ENCODE measurements at places on chromosomes 7 and 10. TPM values are rescaled to one million over a fixed set of nuclear protein-coding genes. Genes with fewer than 3 reads are reported as not detected.

GRM3 gene
- total RNA-seq, result 1.9 TPM

TMEM213 gene
- total RNA-seq, result not detected

INSYN2A gene
- total RNA-seq, result 0.28 TPM

MSMB gene
- not detected for total RNA-seq

OGDHL gene
- 15.5 TPM for total RNA-seq

CD36 gene
- total RNA-seq, result 1.8 TPM

STEAP4 gene
- total RNA-seq, result not detected

UCN3 gene
- total RNA-seq, result not detected

AKR1C8 gene
- total RNA-seq, result not detected

FKBP14 gene
- total RNA-seq, result 11.8 TPM

PDK4 gene
- 0.12 TPM for total RNA-seq

NANOS1 gene
- total RNA-seq, result 7.8 TPM
